ENCODE measurements at places on chromosomes 1 and 21.

DNA sequence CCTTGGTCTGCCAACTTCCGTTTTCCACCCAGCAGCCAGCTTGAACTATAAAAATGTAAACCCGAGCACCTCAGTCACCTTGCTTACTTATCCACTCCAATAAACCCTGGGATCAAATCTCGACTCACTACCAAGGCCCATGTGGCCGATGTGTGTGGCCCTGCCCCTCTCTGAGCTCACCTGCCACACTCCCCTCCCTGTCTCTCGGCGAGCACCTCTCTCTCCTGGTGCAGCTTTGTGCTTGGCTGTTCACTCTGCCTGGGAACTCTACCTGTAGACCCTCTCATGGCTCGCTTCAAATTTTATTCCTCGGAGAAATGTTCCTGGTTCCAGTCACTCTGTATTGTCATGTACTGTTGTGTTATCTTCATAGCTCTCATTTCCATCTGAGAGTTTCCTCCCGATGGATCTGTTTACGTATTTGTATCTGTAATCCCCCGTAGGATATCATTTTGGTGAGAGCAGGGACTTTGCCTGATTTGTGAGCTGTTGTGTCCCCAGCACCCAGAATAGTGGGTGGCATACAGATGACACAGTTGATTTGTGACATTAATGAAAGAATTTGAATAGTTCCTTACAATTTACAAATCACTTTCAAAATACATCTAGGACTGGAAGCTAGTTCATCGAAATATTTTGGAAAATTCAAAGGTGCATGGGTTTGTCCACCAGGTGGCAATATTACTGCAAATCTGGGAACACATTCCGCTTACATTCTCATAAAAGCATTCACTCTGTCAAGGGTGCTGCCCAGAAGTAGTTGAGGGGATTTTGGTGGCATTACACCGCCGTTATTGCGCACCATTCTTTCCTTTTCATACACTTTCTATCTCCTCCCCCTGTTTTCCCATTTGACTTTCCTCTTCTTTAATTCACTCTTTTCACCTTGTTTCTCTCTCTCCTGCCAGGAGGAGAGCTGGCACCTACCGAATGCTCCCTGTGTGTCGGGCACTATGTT is 95.3 kb downstream of the ABCA4 start:
- no peak for DNase-seq

DNA sequence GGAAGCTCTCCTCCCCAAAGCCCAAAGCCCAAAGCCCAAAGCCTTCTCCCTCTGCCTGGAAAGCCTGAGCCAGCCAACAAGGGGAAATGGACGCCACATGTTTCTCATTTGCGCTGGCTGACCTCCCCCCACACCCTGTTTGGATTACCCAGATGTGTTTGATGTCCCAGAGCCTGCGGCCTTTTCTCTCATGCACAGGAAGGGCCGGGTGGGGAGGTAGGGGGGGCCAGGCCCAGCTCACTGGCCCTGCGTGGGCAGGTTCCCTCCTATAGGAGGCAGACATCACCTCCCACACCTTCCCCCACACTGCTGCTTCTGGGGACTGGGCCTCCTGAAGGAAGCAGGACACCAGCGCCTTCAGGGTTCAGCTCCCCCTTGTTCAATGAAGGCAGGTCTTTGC is 116.3 kb downstream of the NAV1 start:
- DNase-seq, result no peak

- no peak for DNase-seq
Observed at GRCh38 chr1:200124309-200124708, 96.8 kb downstream of the NR5A2 start.

GRCh38 chr1:58249737-58250586 is 296.6 kb downstream of the OMA1 start:
- no peak for DNase-seq

DNA sequence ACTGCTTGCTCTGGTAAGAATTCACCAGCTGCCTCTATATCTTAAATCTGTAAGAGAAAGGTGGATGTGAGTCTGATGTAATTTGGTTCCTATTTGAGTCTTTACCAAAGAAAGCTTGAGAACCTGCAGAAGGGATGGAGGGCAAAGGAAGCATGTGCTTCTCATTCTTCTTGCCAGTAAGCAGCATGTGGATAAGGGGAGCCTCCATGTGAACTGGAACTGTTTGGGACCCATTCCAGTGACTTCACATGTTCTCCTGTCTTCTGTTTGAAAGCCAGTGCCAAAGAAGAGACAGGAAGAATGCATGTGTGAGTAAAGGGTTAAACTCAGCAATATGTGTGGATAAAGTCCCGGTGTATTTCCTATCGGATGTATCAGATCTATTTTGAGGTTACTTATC is 119.6 kb upstream of the ADGRL2 start:
- DNase-seq, result no peak

DNA sequence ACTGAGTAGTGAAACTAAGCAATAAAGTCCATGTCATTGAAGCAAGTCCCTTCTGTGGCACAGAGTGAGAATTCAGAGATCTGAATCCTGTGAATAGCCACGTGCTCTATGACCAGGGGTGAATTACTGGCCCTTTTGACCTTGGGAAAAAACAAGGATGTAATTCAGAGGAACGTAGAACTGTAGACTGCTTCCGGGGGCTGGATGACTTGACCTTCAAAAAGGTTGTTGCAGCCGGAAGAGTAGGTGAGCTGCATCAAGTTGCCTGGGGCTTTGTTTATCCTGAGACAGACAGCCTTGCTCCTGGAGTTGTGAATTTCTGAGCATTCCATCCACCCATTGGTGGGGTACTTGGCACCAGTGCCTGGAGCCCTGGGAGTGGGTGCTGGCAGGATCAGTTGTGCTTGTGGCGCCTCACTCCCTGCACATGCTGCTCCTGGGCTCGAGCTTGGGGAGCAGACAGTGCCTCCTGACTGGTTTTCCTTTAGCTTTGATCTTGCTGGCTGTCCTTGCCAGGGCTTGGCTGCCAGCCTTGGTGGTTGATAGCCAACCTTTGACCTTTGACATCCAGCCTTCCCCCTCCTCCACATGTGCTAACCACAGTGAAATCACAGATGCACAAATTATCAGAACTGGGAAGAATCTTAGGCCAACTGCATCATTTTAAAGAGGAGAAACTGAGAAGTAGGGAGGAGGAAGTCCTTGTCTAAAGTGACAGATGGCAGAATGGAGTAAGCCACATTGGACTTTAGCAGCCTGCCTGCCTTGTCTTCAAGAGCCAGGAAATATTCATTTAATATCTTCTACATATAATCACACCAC is 16.2 kb upstream of the MYOG start:
- no peak for DNase-seq

DNA sequence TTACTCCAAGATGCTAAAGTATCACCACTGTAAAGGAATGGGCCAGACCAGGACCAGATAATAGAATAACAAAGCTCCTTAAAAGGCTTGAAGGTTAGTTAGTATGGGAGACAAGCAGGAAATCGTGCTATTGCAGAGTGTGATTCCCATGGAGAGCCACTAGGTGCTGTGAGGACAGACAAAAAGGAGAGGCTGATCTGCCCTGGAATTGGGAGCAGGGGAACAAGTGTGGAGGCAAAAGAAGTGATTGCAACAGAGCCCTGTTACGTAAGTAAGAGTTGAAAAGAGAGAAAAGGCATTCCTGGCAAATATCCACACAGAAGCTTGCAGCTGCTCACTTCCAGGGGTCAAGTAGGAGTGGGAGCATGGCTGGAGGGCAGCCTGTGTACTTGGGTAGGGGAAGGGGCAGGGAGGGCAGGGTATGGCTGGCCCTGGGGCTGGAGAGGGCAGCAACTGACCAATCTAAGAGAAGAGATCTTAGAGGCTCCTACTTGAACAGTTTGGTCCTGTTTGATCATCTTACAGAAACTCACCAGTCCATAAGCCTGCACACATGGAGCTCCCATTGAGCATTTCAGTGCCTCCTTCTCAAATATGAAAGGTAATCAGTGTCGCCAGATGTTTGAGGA is 207.7 kb upstream of the GJB5 start:
- no peak for DNase-seq

DNA sequence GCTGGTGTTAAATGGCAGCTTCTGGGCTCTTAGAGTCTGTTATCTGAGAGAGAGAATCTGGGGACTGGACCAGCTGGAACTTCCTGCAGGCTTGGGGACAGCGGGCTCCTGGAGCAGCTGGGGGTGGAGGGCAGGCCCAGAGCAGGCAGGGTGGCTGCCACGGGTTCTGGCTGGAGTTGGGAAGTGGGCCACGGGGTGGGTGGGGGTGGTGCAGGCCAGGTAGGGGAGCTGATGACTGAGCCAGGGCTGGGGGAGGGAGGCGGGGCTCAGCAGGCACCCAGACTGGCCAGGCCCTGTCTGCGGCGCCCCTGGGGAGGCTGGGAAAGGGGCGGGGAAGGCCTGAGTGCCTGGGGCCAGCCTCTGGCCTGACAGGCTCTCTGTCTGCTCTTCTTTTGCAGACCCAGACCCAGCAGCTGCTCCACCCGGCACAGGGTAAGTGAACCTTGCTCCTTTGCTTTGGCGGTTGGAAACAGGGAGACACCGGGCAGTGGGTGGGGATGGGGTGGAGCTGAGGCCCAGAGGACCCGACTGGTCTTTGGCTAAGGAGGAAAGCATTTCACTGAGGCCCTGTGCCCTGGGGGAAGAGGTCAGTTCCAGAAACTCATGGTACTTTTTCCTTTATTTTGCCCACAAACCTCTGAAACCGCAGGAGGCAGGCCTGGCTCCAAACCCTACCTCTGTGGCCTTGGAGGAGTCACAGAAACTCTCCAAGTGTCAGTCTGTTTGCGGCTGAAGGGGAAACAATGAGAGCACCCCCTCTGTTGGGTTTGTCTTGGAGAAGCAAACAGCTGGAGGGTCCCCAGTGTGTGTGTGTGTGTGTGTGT is 48.8 kb downstream of the ARHGEF10L start:
- no peak for DNase-seq

GRCh38 chr1:67997746-67998145 is 52.7 kb downstream of the DIRAS3 start:
- no peak for DNase-seq

DNA sequence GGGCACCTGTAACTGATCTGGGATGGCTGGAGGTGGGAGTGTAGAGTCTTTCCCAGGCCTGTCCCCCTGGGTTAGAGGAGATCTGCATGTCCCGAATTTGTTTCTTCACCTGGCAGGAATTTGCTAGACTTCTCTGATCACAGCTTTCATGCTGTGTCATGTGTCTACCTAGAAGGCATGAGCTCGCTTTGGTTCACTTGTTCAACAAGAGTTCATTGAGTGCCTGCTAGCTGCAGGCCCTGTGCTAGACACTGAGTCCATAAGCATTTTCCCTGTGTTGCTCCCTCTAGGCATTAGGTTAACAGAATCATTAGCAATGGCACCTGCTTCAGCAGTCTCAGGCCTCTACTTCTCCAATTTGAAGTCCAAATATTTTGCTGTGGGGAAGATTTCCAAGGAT is 101.6 kb downstream of the MTR start:
- DNase-seq, result no peak

- DNase-seq, result no peak
Observed at GRCh38 chr1:167077128-167077867, 12.9 kb downstream of the GPA33 start.

DNA sequence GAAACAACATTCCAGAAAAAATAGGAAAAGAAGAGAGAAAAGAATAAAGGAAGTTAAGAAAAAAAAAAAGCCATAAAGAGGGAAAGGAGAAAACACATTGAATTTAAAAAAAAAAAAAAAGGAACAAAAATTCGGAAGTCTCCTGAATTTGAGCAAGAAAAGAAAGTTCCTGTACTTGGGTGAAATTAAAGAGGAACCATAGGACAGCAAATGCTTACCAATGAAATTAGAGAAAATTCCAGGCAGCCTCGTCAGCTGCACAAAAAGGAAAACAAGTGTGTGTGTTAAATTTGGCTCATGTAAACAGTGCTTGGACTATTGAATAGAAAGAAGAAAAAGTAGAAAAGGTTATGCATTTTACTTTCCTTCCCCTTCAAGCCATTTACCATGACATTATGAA is 4.9 kb downstream of the IL12RB2 start:
- DNase-seq, result no peak

DNA sequence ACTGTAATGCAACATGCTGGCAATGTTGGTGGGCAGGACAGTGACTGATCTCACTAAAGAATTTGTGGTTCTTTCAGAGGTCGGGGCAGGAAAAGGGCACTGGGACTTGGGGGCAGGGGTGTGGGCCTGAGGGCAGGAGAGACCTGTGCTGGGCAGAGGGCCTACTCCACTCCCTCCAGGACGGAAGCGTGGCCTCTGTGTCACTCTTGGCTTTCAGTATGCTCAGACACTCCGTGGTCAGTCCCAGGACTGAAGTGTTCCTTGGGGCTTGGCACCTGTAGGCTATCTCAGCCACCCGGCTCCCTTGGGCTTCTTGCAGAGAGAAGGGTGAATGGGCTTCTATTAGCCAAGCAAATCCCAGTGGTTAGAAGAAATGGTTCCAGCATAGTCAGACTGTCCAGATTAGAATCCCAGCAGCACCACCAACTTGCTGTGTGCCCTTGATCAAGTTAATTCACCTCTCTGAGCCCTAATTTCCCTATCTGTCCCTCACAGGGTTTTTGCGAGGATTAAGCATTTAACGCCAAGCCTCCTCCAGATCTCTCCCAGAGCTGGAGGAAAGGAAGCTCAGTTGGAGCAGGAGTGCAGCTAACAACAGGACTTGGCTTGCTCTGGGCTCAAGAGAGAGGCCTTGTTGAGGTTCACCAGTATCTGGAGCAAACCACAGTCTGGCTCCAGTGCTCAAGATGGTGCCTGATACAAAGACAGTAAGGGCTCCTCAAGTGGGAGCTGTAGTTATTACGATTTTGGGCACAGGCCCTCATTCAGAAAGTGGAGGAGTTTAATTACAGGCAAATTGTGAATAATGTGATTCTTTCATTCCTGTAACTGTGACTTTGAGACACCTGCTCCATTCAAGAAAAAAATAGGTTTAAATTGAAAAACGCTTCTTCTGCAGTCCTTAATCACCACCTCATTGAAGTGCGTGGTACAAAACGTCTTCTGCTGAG is 57.7 kb upstream of the LRP8 start:
- no peak for DNase-seq

DNA sequence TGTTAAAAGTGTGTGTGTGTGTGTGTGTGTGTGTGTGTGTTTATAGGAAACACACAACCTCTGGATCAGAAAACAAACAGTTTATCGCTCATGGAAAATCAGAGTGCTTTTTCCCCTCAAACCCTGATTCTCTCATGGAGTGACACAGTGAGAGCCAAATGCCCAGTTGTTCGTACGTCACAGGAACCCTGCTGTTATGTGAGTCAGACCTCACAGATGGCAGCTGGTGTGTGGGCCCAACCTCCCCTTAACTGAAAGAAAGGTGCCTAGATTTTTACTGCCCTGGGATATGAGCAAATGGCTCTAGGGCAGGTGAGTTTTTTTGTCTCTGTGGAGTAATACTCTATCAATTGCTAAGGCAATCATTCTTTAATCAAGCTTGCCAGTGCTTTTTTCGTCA is 1788.1 kb downstream of the BRINP3 start:
- DNase-seq, result no peak

GRCh38 chr1:154735804-154736168 is 127.8 kb upstream of the ADAR start:
- no peak for DNase-seq

DNA sequence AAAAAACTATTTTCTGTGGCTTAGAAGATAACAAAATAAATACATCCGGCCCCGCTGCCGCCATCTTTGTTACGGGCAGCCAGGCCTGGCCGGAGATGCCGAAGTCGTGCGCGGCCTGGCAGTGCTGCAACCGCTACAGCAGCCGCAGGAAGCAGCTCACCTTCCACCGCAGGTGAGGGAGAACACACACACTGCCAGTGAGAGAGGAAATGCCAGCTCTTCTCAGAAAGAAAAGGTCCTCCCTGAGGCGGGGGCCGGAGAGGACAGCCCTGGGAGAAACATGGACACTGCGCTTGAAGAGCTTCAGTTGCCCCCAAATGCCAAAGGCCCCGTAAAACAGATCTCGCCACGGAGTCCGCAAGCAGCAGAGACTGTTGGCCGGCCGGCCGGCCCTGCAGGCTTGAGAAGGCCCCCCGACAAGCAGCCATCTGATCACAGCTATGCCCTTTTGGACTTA is 323.2 kb downstream of the AMY1C start:
- DNase-seq, result no peak

Measured in activated CD8-positive, alpha-beta memory T cell treated with anti-CD3 and anti-CD28 coated beads for 4 hours (primary cell).